ENCODE measurements at places on chromosomes 3 and 15. TPM values are rescaled to one million over a fixed set of nuclear protein-coding genes. Genes with fewer than 3 reads are reported as not detected.

- no peak for DNase-seq
Measured at GRCh38 chr3:112805126-112805525, 41.5 kb downstream of the CD200R1L start.

Gene ECE2
- total RNA-seq, result not detected

- peak; percentile 90 for DNase-seq
Measured at GRCh38 chr15:75347222-75348033, 589 bp downstream of the NEIL1 start.

DNA sequence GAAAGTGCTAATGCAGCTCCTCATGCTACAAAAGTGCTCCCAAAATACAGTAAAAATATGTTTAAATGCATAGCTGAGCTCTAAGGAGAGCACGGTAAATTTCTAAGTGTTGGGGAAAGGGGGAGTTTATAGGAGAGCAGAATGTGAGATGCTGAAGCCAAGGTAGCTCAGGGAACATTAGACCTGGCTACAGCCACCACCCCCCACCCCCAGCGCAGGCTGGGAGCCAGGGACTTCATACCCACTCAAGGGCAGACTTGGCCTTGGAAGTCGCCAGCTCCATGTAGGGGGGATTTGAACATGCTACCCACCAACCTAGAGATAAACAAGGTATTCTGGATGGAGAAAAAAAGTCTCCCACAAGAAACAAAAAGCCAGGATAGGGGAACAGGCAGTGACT lies 142.2 kb downstream of the MEGF11 start:
- no peak for DNase-seq

Gene ADPRH
- 2.9 TPM for total RNA-seq

Gene FSIP1
- total RNA-seq, result 0.15 TPM

GRCh38 chr3:142888099-142888480 lies 793 bp downstream of the PCOLCE2 start:
- no peak for DNase-seq

DNA sequence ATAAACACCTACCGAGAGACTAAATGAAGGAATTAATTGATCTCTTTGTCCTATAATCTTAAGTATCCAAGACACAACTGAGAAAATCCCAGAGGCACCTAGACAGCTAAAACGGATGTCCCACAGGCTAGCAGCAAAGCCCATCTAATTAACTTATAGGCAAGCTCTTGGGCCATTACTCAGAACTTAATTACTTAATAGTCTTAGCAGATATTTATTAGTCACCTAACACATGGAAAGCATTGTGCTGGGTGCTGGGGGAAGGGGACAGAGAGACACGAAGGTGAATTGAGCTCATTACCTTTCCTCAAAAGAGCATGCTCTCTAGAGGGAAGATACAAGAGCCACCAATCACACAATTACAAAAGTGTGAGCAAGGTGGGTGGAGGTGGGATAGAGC lies 189.8 kb upstream of the PROK2 start:
- DNase-seq, result no peak

Gene NPAP1
- total RNA-seq, result not detected

Gene HHLA2
- not detected for total RNA-seq

GRCh38 chr3:132606085-132606484 lies 9.0 kb downstream of the ACKR4 start:
- no peak for DNase-seq

Gene ZNF80
- not detected for total RNA-seq

- DNase-seq, result peak; percentile 46
Measured at GRCh38 chr15:96408591-96409183, 78.2 kb downstream of the NR2F2 start.

GRCh38 chr3:184308744-184309143 lies 5.7 kb upstream of the EIF4G1 start:
- DNase-seq, result no peak

DNA sequence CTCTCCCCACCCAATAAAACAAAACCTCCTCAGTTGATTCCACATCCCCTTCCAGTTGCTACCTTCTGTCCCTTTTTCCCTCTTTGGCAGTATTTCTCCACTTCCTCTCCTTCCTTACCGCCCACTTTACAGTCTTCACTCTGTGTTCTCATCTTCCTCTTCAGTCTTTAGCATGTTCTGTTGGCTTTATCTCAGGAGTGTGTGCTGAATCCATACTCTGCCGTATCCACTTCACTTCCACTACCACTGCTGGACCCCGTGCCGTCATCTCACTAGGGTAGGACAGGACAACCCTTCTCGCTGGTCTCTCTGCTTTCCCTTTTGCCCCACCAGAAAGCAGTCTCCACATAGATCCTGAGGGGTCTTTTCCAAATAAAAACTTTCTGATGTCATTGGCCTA lies 74.3 kb downstream of the FNDC3B start:
- no peak for DNase-seq

DNA sequence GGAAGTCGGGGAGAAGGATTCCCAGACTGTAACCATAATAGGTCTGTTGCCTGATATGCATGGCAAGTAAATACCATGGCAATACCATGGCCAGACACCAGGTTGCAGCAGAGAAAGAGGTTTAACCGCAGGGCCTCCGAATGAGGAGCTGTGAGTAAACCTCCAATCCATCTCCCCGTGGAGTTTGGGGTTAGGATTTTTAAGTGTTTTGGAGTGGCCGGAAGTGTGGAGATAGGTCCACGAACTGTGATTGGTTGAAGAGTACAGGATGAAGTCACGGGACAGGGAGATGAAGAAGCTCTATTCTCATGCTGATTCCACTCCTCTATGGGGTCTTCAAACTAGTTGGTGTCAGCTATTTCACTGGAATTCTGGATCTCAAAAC lies 127.9 kb downstream of the ST8SIA2 start:
- DNase-seq, result peak; percentile 61

Gene CTDSPL
- total RNA-seq, result 21.1 TPM

DNA sequence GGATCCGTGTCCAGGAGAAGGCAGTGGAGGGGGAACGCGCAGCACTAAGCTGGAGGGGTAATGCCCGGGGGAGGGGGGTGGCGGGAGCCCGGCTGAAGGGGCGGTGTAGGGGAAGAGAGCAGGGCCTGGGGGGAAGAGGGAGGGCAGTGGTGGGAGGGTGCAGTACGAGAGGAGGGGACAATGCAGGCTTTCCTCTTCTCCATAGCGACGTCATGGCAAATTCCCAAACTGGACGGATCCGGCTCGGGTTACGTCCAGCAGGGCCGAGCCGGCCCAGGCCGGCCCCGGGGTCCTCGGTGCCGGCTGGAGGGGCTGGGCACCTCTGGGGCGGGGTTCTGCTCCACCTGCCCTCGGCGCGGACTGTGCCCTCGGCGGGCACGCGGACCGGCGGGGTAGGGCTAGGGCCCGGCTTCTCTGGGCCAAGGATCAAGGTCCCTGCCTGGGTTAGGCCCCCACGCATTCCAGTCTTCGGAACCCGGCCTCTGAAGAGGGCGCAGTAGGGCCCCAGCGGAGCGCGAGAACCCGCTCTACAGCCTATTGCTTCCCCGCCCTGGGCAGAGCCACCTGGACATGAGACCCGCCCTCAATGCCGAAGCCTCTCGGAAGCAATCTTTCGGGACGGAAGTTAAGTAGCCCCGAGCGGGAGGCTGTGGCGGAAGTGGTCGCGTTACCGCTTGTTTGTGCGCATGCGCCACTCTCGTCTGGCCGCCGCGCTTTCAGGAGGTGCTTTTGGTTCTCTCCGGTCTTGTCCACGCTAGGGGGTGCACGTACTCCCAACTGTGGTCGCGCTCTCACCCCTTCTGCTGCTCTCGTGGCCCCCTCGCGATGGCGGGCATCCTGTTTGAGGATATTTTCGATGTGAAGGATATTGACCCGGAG lies 1.4 kb downstream of the POLR2H start:
- DNase-seq, result peak; percentile 97

DNA sequence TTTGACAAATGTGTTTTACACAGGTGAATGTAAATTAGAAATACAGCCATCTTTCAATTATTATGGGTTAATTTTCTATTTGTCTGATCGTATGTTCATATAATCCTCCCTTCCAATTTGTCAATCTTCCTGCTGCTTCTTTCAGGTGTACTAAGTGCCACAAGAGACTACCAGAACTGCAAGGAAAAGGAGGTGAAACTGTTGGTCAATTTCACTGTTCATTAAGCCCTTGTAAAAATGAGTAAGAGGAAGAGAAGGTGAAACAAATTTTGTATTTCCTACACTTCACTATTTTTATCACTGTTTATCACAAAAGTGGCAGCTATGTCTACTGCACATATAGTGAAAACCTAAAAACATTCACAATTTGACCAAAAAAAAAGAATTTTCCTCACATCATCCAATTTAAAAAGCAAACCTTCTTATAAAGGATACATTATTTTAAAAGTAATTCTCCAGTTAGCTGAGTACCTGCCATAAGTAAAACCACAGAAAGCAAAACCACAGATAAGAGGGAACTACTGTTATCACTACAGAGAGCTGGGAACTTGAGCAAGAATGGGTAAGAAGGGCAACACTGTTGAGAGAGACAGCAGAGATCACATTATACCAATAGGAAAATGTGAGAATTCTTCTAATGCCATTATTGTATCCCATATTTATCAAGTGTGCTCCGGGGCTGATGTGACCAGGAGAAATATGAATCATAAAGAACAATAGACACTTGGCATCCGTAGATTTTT lies 163.0 kb downstream of the TBC1D5 start:
- DNase-seq, result no peak

DNA sequence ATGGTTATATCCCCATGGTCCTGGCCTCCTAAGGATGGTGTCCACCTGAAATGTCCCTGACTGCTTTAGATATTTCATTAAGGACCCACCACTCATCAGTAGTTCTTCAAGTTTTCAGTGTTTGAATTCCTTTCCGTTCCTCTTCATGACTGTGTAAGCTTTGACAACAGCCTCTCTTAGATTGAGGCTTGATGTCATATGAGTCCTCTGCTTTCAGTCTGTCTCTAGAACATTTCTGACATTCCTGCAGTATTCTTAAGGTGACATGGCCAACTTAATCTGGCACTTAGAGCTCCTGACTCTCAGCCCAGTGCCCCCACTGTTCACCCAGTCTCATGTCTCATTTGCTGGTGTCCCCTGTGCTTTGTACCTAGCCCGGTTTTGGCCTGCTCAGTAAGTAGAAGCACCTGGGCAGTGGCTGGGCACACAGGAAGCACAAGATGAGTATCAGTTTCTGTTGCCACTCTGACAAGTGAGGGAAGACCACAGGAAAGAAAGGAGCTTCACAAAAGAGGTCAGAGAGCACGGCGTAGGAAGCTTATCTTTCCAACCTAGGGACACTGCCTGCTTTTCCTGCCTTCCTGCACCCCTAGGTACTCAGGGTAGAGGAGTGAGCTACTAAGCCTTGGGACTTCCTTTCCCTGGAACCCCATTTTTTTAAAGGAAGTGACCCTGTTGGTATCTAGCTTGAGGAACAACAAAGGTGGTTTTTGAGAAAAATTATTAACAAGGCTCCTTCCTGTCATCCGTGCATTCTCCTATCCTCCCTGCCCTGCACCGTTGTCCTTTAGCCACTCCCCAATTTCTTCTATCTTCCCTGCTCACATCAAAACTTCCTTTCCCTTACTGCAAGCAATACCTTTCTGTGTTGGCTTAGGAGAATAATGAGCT lies 103.1 kb downstream of the KLHL25 start:
- no peak for DNase-seq

DNA sequence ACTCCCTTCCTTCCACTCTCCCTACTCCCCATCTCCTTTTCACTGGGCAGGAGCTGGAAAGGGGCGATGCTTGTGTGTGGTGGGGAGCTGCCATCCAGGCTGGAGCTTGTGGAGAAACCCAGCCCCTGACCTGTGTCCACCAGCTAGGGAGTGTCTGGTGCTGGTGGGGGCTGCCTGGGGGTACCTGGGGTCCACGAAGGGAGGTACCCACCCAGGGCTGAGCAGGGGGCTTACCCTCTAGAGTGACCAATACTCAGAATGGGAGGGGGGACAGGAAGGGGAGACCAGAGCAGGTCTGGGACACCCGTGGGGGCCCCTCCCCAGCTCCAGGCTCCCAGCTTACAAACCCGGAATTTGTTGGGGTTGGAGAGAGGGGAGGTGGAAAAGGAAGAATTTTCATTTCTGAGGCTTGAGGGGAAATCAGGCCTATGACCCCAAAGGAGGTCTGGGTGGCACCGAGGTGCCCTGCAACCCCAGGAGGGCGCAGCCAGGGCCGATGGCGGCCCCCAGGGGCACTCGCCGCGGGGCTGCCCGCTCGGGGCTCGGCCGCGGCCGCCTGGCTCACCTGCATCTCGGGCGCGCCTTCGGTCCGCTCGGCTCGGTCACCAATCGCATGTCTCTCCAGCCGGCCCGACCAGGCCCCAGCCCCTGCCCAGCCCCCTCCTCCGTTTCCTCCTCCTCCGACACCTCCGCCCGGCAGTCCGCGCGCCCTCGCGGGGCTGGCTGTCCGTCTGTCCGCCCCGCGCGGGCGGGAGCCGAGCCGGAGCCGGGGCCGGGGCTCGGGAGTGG lies 773 bp downstream of the LINGO1 start:
- DNase-seq, result peak; percentile 89

Gene ADAMTSL3
- total RNA-seq, result 0.48 TPM

GRCh38 chr3:192884777-192885773 lies 32.6 kb downstream of the MB21D2 start:
- DNase-seq, result no peak

GRCh38 chr3:189353318-189353965 lies 181.7 kb downstream of the TPRG1 start:
- no peak for DNase-seq

- DNase-seq, result no peak
Measured at GRCh38 chr3:30547716-30548115, 58.7 kb upstream of the TGFBR2 start.

DNA sequence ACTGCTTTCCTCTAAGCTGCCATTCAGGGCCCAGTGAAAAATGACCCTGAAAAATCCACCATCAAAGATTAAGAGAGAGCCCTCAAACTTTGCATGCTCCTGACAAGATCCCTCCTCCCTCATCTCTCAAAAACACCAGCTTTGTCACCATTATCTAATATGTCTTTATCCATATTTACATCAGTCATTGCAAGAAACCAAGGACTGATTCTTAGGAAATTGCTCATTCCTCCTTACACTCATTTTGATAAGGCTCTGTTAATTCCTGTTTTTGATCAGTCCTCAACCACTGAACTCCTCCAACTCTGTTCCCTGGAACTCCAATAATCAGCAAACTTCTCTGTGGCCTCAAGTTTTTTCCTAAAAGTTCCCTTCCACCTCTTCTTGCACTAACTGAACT lies 51.8 kb downstream of the CD200 start:
- DNase-seq, result no peak

DNA sequence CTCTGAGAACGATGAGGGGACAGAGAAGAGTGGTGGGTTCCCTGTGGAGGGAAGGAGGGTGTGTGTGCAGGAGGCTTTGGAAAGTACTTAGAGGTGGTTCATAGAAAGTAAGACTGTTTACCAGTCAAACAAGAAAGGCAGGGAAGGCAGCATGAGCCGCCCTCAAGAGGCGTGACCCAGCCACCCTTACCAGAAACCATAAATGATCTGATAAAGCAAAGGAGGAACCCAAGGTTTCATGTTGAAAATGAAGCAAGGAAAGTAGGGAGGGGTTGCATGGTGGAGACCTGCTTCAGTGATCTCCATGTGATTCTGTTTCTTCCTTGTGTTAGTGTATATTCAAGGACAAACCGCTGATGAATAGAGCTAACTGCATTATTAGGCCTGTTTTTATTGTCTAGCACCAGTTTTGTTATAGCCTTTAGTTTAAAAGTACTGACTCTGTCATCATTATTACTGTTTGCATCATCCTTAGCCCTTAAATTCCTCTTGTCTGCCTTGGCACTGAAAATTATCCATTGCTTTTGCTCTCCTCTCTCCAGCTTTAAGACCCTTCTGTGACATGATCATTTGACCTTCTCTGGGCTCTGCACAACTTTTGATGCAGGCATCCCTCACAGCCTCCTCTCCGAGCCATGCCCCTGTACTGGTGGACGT lies 96.1 kb downstream of the STAC start:
- DNase-seq, result no peak

- no peak for DNase-seq
Measured at GRCh38 chr3:66722675-66723074, 221.9 kb upstream of the LRIG1 start.

GRCh38 chr3:131075632-131076328 lies 49.1 kb downstream of the NEK11 start:
- DNase-seq, result no peak
